ENCODE measurements at places on chromosomes 16 and 17.

- no peak for DNase-seq
Observed at GRCh38 chr16:69071036-69071435, 34.4 kb upstream of the HAS3 start.

DNA sequence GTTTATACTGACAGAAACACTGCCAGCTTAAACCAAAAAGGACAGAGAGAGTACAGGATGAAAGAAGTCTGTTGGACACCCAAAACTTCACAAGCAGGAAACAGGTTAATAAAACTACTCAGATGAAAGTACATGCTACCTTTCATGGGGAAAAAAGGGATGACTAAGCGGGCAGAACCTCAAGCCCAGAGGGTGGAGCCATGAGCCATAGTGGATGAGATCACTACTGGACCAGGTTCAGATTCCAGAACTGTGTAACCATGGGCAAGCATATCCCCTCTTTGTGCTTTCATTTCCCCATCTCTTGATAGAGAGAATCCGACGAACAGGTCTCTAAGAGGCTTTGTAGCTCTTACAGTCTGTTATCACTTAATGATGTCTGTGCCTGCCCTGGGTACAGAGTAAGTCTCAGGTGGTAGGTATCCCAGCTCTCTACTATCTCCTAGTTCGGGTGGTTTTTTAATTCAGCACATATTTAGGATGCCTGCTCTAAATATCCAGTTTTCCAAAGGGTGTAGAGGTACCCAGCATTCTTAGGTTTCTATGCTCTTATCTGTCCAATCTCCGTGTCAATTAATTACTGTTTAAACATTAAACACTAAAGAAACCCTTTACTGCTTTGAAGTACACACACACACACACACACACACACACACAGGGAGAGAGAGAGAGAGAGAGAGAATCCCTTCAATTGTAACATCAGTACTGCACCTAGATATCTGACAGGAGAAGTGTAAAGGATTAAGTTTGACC lies 206.7 kb downstream of the ZNF423 start:
- no peak for DNase-seq

- DNase-seq = no peak
Observed at GRCh38 chr16:88019821-88020515, 68.7 kb downstream of the BANP start.

- DNase-seq = peak; percentile 9
Observed at GRCh38 chr17:66411520-66411919, 109.1 kb downstream of the PRKCA start.

DNA sequence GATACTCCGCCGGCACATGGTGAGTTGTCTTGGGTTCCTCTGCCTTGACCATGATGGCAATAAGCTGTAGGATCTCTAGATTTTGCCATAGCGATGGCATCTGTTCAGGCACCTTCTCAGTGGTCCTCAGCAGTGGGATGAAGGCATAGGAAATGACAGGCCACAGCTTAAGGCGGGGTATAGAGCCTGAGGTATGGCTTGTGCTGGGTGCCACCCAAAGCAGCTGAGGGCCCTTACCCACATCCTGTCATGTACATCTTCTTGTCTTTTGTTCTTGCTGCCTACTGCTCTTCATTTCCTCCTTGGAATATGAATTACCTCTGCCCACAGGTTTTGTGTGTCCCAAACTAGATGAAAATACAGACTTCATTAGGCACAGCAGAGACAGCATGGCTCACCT lies 29.5 kb downstream of the KAT7 start:
- DNase-seq = peak; percentile 37

DNA sequence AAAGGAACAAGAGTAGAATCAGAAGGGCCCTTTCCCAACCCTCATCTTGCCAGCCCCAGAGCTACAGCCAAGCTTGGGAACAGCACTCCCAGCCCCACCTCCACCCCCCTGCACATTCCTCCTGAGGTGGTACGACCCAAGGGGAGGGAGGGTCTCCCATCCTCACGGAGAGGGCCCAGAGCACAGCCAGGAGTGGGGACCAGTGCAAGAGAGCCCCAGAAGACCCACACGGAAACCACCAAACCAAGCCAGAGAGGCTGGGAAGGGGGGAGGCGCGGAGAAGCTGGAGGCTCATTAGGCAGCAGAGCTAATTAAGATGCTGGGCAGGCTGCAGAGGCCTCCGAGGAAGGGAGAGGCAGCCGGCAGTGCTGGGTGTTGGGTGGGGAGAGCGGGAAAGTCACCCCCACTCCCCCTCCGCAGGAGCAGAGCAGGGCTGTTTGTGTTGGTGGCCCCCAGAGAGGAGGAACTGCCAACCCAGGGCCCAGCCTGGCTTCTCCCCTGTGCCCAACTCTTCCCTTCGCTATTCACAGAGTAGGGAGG lies 2.4 kb downstream of the CACNB1 start:
- no peak for DNase-seq

GRCh38 chr17:56774650-56775049 lies 59.1 kb downstream of the C17orf67 start:
- no peak for DNase-seq

- no peak for DNase-seq
Observed at GRCh38 chr17:10589553-10590145, 40.2 kb upstream of the MYH2 start.

- no peak for DNase-seq
Observed at GRCh38 chr17:78355701-78356100, 4.2 kb downstream of the SOCS3 start.

GRCh38 chr16:27489421-27489820 lies 60.3 kb downstream of the GTF3C1 start:
- no peak for DNase-seq

- DNase-seq = no peak
Observed at GRCh38 chr16:86380030-86380429, 130.3 kb upstream of the FOXF1 start.

GRCh38 chr17:46950342-46950996 lies 27.5 kb downstream of the GOSR2 start:
- no peak for DNase-seq

GRCh38 chr16:73405851-73406250 lies 357.9 kb upstream of the ZFHX3 start:
- no peak for DNase-seq

DNA sequence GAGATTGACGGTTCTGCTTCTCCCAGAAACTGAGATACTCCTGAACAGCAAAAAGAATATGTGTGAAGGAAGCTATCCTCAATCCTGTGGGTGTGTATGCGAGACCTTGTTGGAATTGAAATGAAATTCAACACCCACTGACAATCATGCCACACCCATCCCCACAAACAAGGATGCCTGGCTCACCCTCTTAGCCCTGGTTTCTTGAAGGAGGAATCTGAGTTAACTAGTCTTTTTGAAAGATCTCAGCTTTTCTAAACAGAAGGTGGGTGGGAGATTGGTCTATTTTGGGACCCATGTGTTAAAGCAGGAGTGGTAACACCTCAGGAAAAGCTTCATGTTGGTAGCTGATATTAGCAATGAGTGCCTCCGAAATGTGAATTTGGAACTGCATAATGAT lies 1244.5 kb downstream of the CDH11 start:
- no peak for DNase-seq

DNA sequence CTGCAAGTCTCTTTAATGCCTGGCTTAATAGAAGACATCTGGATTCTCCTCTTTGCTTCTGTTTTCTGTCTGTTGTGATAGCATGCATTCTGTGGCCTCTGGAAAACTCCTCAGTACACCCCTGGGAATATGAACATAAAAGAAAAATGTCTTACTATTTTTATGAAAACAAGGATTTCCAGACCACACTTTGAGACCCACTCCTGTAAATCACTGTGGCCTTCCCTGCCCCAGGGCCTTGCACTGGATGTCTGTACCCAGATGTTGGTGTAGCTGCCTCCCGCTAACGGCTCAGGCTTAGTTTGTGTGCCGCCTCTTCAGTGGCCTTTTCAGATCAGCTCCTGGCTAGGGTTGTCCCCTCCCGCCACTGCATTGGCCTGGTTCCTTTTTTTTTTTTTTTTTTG lies 126.6 kb downstream of the SOCS1 start:
- DNase-seq = no peak

DNA sequence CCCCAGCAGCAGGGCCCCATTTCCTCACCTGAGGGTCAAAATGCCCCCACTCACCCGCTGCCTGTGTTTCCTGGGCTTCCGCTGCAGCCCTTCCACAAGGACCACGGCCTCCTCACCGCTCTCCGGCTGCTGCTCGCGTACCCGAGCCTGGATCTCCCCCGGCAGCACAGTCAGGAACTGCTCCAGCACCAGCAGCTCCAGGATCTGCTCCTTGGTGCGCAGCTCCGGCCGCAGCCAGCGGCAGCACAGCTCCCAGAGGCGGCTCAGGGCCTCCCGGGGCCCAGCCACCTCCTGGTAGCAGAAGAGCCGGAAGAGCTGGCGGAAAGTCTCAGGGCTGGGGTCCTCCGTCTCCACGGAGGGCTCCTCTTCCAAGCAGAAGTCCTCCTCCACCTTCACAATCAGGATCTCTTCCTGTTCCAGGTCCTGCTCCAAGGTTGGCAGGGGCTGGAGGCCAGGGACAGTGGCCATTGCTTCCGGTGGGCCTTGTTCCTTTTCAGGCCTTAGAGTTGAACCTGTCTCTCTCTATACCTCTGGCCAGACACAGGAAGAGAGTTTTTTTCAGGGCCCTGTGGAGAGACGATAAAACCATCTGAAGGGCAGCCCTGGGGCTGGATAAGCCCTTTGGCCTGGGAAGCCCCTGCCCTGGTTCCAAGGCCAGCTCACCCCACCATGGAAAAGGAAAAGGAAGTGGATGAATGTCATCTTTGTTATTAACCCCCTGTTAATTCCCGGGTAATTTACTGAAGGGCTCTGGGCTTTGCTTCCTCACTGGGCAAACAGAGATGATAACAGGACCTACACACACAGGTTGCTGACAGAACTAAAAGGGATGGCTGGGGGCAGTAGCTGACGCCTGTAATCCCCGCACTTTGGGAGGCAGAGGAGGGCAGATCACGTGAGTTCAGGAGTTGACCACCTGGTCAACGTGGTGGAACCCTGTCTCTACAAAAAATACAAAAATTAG lies 1.2 kb downstream of the ZNF500 start:
- no peak for DNase-seq

GRCh38 chr16:74281300-74281699 lies 15.3 kb upstream of the PSMD7 start:
- no peak for DNase-seq

DNA sequence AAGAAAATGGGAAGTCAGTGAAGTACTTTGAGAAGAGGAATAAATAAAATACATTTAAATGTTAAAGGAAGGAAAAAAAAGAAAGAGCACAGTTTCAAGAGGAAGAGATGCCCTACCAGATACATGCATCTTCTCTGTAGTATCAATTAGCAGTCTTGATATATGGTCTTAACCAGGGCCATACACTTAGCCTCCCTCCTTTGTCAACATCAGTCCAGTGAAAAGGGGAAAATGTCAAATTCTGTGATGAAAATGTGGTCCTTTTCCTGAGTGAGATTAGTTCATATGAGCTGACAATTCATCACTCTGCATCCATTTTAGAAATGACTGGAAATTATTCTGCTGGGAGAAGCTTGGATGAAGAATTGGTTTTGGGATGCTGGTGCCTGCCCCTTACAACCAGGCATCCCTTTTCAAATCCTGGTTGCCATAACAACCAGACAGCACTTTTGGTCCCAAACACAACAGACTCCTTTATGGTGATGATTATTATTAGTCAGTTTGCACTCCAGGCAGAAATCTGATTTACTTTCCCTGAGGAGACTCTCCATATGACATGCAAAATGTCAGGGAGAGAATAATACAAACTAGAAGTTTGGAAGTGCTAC lies 933.6 kb upstream of the CDH8 start:
- DNase-seq = no peak

GRCh38 chr16:30783280-30784109 lies 3.5 kb downstream of the ZNF629 start:
- DNase-seq = no peak

DNA sequence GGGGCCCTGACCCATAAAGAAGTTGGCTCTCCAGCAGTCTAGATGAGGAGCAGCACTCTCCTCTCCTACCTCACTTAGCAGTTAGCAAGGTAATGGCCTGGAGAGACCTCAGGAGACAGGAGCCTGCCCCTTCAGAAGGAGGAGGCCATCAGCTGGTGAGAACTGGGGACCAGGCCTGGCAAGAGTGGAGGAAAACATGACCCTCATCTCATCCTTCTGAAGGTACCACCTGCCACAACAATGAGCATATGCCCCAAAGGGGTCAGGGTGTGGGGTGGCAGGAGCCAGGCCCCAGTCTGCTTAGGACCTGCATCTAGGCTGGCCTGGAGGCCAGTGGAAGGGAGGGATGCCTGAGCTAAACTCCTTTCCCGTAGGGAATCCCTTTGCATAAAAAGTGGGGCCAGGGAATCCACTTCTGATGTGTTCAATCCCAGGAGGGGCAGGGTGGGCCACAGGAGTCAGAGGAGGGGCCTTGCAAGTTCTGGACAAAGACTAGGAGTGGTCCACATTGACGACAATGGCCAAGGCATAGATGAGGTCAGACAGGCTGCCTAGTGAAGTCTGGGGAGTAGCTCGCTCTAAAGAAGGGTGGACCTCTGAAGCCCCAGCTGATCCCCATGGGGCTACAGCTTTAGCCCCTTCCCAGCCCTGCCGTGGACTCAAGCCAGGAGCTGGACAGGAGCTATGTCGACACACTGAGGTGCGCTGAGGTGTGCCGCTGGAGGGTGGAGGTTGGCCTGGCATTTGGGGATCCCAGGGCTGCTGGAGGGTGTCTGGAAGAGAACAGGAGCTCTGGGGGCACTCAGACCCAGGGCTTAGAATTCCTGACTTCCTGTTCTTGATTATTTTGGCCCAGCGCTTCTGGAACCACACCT lies 986 bp downstream of the SEBOX start:
- no peak for DNase-seq

DNA sequence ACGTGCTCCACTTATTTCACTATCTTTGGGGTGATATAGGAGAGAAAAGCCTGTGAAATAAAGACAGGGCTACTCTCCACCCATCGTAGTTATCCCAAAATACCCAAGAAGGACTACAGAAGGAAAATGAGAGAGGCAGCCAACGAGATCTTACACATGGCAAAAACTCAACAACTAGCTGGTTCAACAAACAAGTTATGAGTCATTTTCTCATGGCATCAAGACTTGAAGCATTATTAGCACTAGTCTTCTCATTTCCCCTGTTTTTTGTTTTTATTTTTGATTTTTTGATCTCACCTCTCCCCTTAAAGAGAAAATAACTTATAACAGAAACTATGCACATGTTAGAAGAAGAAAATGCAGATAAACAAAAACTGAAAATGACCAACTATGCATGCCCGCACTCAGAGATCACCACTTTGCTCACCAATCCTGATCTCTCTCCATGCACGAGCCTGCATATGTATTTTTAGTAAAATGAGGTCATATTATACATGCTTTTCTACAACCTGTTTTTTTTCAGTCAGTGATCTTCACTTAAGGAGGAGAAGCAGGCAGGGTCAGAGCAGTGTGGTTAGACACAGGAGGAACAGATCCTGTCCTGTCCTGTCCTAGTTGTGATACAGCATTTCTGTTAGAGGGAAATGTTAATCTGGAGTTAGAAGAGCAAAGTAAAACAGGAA lies 22.8 kb downstream of the FAM117A start:
- DNase-seq = no peak

GRCh38 chr17:31327534-31328159 lies 6.2 kb upstream of the EVI2A start:
- DNase-seq = no peak

Measured in activated naive CD4-positive, alpha-beta T cell treated with Interleukin-2 at 50 U/mL for 16 hours (primary cell).